ENCODE measurements at places on chromosomes 2 and 18.

DNA sequence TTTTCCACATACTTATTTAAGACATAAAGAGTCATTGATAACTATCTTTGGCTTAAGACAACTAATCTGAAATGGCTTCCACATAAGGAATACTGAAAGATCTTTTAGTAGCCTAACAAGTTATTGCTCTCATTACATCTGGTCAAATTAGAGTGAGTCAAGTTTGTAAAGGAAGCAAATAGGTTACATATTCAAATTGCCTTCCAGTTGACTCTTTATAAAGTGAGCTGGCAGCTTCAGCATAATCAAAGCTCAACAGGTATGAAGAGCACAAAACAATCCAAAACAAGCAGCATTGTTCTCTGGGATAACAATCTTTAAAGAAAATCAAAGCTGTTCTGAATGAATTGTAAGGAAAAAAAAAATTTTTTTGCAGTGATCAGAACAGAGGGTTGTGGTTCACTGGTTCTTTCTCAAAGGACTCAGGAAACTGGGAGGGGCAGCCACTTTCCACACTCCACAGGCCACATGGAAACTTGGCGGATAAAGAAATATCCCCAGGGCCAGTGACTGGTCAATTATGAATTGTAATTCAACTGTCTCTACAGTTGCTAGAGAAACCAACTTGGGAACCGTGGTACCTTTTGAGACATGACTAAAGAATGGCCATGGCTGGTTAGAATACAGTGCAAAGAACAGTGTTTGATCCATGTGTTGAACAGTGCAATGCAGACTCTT lies 369.3 kb upstream of the KCNH7 start:
- DNase-seq: no peak

- no peak for DNase-seq
Measured at GRCh38 chr2:126187668-126188067, 468.3 kb upstream of the GYPC start.

DNA sequence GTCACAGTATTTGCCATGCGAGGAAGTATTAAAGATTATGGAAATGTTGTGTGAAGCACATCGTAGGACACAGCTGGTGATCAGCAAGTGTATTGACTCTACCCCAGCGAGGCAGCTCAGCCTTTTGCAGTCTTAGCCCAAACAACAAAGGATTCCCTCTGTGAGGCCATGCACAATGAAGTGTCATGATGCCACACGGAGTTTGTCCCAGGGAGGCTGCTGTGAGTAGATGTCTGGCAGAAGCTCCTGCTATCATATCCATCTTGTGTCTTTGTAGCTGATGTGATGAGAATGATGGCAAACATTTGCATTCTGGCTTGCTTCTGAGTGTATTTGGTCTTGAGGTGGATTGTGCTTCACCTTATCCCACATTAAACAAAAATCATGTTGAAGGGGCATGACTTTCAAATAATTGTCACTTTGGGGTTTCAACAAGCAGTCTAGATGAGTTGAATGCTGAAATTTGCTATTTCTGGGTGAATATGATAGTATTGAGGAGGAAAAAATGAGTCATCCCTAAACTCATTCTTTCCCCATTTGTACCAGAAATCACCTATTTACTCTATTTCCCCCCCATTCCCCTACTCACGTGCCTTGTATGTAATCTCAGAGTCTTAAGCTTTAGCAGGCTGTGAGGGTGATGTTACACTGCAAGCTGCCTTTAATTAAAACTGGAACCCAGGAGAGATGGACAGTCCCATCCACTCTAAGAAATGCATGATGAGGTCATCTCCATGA lies 273.5 kb downstream of the RNF144A start:
- no peak for DNase-seq

- no peak for DNase-seq
Measured at GRCh38 chr18:22052405-22053105, 116.8 kb upstream of the GATA6 start.

DNA sequence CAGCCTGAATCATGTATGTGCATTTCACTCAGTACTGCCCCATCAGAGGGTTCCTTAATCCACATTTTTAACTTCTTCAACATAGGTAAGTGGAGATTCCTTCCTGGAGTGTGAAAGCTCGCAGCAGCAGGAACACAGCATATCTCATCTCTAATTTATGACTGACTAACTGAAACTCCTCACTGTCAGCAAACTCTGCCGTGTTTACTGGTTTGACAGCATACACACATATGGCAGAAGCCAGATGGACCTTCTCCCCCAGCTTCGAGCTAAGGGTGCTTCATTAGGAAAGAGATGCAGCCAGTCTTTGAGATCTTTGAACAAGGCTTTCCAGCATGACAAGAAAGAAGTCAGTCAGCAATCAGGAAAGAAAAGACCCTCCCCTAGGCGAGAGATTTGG lies 200.3 kb upstream of the ACVR2A start:
- DNase-seq: no peak

DNA sequence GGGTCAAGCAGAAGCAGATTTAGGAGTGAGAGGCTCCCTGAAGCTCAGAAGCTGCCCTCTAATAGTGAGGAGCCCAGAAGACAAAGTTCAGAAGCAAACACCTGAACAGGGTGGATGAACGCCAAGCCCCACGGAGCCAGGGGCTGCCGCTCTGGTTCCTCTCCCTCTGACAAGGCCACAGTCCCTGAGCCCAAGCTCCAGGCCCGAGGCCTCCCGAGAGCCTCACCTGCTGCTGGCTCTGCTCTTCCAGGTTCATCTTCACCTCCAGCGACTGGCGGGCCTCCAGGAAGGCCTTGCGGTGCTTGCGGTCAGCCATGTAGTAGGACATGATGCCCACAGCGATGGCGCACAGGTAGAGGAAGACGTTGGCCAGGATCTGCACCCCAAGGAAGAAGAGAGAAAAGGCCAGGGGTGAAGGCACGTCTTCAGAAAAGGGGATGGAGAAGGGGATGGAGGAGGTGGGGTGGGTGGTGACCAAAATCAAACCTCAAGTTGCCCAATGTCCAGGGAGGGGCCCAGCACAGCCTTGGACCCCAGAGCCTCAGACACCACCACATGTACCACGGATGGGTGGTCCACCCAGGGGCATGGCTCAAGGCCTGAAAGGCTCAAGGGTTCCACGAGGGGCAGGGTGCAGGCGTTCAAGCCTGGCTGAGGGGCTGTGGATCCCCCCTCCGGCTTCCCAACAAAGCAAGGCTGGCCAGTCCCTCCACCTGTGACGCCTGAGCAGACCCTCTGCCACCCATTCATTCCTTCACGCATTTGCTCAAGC lies 47.5 kb downstream of the ADCY3 start:
- no peak for DNase-seq

Measured in HuH-7.5 (cell line).